ENCODE measurements at places on chromosomes 1 and 21. TPM values are rescaled to one million over a fixed set of nuclear protein-coding genes. Genes with fewer than 3 reads are reported as not detected.

TCHHL1 gene
- total RNA-seq, result not detected

TRIM67 gene
- 0.63 TPM for total RNA-seq

RHBDL2 gene
- not detected for total RNA-seq

GDAP2 gene
- total RNA-seq, result 18.9 TPM

UROD gene
- 92.8 TPM for total RNA-seq

CA14 gene
- not detected for total RNA-seq

SPATA17 gene
- 0.63 TPM for total RNA-seq

GNAT2 gene
- not detected for total RNA-seq

DNAJB4 gene
- 7.3 TPM for total RNA-seq

FRRS1 gene
- 1.3 TPM for total RNA-seq

KCNA2 gene
- total RNA-seq, result not detected

EDN2 gene
- total RNA-seq, result not detected

CD5L gene
- not detected for total RNA-seq

TAF1A gene
- total RNA-seq, result 15.3 TPM

ALPL gene
- total RNA-seq, result 5.1 TPM

IGSF3 gene
- total RNA-seq, result 34.8 TPM

FAM151A gene
- not detected for total RNA-seq

TNFSF18 gene
- total RNA-seq, result not detected

RPE65 gene
- not detected for total RNA-seq

AGBL4 gene
- total RNA-seq, result not detected

CDK18 gene
- 12.1 TPM for total RNA-seq

SPRR2B gene
- total RNA-seq, result not detected

LRRIQ3 gene
- total RNA-seq, result 1.9 TPM

SOX13 gene
- 8.2 TPM for total RNA-seq

BRDT gene
- total RNA-seq, result not detected

OBSCN gene
- total RNA-seq, result 20.9 TPM

AK4 gene
- 15.4 TPM for total RNA-seq

CCDC190 gene
- not detected for total RNA-seq

FAM3B gene
- total RNA-seq, result 6.1 TPM

CR1L gene
- not detected for total RNA-seq

TTC34 gene
- under 0.01 TPM for total RNA-seq

AIRE gene
- total RNA-seq, result 0.17 TPM

C1QB gene
- 4.6 TPM for total RNA-seq

NTNG1 gene
- total RNA-seq, result 5.2 TPM

DEGS1 gene
- 66.2 TPM for total RNA-seq

HTR6 gene
- total RNA-seq, result not detected

TOR1AIP2 gene
- 64.1 TPM for total RNA-seq

LRRC47 gene
- 49.5 TPM for total RNA-seq

MAN1C1 gene
- 4.3 TPM for total RNA-seq

MORC3 gene
- 21.2 TPM for total RNA-seq

IRF2BP2 gene
- 88.5 TPM for total RNA-seq

FCRL1 gene
- total RNA-seq, result not detected

KLF17 gene
- total RNA-seq, result not detected

SERPINC1 gene
- 0.25 TPM for total RNA-seq

AMIGO1 gene
- total RNA-seq, result 2.8 TPM

KCNN3 gene
- 0.34 TPM for total RNA-seq

Measured in kidney epithelial cell (primary cell).